ENCODE measurements at places on chromosomes 12 and 14.
A peak's percentile ranks its signal among the peaks of the same experiment; 100 is the strongest.

GRCh38 chr12:22631863-22632463 is 7.0 kb downstream of the ETNK1 start:
- DNase-seq = peak; percentile 33

- peak; percentile 31 for DNase-seq
Measured at GRCh38 chr14:100011628-100012325, 53.4 kb upstream of the EVL start.

GRCh38 chr12:67147447-67147846 is 121.7 kb upstream of the CAND1 start:
- DNase-seq = no peak

DNA sequence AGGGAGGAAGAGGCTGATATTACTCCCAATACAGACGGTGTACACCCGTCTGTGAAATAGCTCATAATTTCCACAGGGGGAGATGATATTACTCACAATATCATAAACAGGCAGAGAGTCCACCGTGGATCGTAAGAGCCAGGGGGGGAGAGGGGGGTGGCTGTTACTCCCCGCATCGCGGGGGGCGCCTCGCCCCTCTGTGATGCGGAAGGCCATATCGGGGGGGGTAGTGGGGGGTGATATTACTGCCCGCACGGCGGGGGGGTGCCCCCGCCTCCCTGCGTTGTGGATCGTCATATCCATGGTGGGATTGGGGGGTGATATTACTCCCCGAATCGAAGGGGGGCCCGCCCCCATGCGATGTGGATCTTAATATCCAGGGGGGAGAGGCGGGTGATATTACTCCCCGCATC is 91.9 kb downstream of the FRMD6 start:
- no peak for DNase-seq

GRCh38 chr12:66341126-66341525 is 38.8 kb downstream of the HELB start:
- no peak for DNase-seq

GRCh38 chr12:5371631-5372030 is 60.3 kb upstream of the NTF3 start:
- DNase-seq = no peak

DNA sequence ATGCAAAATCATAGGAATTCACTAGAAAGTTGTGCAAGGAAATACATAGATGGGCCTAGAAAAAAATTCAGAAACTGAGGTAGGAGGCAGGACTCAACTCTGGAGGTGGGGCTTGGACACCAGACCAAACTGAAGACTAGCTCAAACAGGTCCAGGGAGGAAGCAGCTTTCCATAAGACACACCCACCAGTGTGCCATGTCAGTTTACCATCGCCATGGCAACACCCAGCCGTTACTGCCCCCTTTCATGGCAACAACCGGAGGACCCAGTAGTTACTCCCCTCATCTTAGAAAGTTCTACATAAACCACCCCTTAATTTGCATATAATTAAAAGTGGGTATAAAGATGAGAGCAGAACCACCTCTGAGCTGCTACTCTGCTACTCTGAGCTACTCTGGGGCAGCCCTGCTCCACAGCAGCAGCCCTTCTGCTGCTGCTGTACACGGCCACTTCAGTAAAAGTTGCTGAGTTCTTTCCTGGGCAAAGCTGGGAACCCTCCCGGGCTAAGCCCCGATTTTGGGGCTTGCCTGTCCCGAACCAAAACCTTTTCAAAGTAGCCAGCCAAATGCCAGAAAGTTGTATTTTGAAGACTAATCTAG is 30.8 kb upstream of the NINJ2 start:
- DNase-seq = no peak

GRCh38 chr12:132133952-132134652 is 10.0 kb downstream of the DDX51 start:
- DNase-seq = no peak

- no peak for DNase-seq
Measured at GRCh38 chr14:88477513-88478250, 77.1 kb downstream of the PTPN21 start.

DNA sequence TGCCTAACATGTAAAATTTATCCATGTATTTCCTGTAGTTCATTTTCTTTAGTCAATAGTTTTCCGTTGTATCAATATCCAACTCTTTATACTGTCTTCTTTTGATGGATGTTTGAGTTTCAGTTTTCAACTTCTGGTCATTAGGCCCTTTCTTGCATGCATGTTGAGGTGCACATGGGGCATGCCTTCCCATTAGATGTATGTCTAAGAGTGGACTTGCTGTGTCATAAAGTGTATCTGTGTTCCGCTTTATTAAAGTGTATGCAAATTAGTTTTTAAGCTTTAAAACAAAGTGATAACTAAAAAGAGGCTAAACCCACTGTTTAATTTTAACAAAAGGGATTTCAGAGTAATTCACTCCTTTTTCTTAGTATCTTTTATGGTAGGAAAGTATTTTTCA is 441.1 kb downstream of the PCNX1 start:
- no peak for DNase-seq

- DNase-seq = no peak
Measured at GRCh38 chr14:87632796-87633195, 360.2 kb downstream of the GALC start.

DNA sequence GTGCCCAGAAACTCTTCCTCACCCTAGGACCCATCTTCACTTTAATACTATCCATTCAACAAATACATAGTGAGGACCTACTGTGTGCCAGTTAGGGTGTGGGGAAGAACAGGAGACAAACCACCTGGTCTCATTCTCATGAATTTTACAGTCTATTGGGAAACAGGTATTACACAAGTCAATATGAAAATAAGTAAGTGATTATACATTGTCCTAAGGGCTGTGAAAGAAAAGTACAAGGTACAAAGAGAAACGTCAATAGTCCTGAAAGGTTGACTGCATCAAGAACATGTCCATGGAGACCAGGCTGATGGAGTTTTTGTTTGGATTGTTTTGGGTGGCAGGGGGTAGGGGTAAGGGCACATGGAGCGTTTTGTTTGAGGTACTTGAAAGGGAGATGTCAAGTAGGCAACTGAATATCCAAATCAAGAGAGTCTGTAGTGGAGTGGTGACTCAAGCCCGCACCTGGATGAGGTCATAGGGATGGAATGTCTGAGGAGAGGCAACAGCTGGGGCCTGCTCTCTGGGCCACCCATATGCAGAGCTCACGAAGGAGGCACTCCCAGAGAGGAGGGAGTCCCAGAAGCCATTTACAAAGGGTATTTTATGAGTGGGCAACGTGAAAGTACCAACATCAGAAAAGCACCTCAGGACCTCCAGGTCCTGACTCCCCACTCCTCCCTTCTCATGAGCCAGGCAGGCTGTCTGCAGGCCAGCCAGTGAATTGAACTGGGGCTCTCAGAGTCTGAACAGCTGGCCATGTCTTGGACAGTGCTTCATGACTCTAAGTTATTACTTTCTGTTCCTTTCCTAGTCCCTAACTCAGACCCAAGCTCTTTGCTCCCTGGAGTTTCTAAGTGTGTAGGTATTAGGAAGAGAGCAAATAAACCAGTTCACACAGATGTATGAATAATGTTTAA is 272.0 kb downstream of the ZFP36L1 start:
- no peak for DNase-seq

DNA sequence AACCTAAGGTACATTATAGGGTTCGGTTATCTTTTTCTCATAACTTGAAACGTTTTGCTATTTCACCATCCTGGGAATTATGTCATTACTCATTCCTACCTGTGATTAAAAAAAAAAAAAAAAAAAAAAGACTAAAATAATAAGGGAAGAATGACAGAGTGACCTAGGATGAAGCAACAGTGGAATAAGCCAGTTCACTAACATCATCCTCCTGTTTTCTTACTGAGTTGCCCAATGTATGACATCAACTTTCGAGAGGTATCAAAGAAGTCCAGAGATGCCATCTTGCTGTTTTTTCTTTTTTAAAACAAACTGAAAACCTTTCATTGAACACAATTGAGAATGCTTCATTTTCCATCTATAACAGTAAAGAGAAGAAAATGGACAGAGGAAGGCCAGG is 42.8 kb downstream of the AMN start:
- no peak for DNase-seq

GRCh38 chr14:99192028-99192621 is 79.9 kb downstream of the BCL11B start:
- DNase-seq = peak; percentile 81

DNA sequence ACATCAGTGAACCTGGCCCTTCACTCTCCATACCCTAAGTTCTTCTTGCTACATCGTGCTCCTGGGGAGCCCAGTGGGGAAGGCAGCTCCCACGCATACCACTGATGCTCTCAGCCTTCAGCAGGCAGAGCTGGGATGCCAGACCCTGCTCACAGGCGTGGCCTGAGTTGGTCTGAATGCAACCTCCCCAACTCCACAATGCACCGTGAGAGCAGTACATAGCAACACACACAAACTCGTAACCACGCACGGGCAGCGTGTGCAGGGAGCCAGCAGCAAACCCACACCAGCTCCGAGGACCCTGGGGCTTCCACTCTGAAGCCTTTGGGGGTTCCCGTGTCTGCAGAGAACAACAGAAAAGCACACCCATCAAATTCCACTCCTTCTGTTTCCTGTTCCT is 37.3 kb downstream of the ANO2 start:
- DNase-seq = no peak

- no peak for DNase-seq
Measured at GRCh38 chr14:54724676-54725325, 157.9 kb downstream of the SAMD4A start.

- no peak for DNase-seq
Measured at GRCh38 chr14:68632054-68632895, 160.6 kb downstream of the ZFP36L1 start.

GRCh38 chr14:101235335-101236103 is 325.8 kb upstream of the DIO3 start:
- peak; percentile 55 for DNase-seq

DNA sequence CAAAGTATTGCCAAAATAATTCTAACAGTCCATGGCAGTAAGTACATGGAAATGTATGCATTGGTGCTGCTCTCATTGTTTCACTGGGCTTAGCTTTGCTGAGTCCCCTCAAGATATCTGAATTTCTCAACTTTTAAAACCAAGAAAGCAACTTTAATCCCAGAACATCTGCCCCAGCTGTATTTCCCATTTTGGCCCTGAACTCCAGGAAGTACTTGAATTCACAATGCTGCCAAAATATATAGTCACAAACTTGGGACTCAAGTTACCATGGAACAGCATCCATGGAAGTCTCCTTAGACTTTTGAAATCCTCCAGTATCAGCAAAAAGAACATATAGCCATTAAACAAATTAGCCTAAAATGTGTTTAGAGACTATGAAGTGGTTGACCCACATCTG is 78.5 kb upstream of the FLRT2 start:
- no peak for DNase-seq

- DNase-seq = no peak
Measured at GRCh38 chr14:100472094-100472455, 115.1 kb downstream of the BEGAIN start.

GRCh38 chr12:52812073-52812400 is 1.9 kb downstream of the KRT4 start:
- no peak for DNase-seq

DNA sequence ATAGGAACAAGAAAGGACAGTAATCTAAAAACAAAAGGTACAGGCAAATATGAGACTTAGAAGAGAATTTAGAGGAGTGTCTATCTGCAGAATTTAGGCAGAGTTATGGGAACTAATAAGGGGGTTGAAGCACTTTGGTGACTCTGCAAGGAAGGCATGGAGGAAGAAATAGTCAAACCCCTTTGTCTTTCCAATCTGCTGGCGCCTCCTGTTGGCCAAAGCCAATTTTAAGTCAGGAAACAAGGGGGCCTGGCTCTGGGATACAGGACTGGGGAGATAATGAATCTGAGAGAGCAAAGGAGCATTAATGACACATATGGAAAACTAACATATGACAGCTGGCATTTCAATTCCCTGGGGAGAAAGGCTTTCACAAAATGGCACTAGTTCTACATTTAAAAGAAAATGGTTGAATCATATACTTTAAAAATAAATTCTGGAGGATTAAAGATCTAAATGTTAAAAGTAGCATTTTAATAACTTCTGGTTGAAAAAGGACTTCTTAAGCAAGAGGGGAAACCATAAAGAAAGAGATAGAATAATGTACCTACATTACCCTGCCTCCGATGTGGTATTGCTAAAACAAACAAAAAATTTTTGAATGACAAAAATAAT is 48.5 kb upstream of the CSRP2 start:
- peak; percentile 84 for DNase-seq

GRCh38 chr12:25830456-25830855 is 128.0 kb upstream of the RASSF8 start:
- DNase-seq = no peak

DNA sequence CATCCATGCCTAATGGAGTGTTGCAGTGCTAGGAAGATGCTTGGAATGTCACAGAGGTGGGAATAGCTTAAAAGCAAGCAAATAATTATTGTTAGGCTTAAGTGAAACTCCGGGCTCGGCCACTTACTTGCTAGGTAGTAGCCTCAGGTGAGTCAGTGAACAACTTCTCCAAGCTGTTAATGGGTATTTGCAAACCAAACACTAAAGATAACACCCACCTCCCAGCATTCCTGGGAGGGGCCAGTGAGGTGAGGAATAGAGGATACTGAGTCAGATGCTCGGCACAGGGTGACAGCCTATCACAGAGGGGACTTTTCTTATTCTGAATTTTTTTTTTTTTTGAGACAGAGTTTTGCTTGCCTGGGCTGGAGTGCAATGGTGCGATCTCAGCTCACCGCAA is 151.2 kb upstream of the RFLNA start:
- no peak for DNase-seq

- no peak for DNase-seq
Measured at GRCh38 chr12:57193706-57194245, 22.8 kb upstream of the NXPH4 start.

DNA sequence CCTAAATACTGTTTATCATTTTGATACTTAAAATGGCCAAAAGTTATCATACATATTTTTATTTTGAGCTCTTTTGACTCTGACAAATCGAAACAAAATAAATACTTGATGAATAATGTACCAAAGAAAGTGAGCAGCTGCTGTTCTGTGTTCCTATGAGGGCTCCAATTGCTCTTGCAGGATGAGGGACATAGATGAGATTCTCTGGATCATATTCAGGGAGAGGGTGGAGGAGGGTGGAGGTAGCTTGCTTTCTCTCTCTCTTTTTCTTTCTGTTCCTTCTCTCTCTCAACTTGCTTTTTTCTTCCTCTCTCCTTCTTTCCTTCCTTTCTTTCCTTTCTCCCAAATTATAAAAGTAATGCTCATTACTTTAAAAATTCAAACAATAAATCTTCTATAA is 8.9 kb upstream of the MYH7 start:
- no peak for DNase-seq

DNA sequence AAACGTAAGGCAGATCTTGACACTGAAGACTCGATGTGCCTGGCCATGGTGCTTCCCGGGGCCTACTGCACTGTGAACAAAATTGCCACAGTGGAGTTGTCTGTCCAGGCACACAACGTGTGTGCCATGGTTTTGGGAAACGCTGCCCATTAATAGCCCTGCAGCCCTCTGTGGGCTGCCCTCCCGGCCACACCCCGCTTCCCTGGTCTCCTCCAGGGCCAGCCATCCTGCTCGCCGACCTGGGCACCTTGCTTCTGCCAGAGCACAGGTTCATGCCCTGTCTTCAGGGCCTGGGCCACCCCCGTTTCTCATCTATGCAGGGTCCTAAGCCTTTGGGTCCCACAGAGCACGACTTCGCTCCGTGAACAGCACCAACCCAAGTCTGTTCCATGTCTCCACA is 18.9 kb downstream of the MEG3 start:
- DNase-seq = no peak

Measured in A673 (cell line).